ENCODE measurements at places on chromosomes 3 and 15.

DNA sequence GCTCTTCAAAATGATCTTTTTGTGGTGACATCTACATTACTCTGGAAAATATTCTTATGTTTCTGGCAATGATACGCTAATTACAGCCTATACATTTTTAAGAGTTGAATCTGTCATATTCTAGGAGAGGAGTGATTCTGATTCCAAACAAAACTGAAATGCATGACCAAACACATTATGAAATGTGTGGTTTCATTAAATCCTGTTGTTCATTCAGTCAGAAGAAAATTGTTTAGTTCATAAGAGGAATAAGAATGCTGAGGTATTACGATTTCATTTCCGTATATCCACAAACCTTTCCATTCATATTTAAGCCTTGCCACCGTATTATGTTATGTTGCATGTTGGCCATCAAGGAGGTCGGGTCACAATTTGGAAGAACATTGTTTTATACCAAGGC, 345.1 kb downstream of the FEZF2 start:
- DNase-seq = no peak

- no peak for DNase-seq
Observed at GRCh38 chr3:64048631-64049061, 25.4 kb upstream of the PSMD6 start.

DNA sequence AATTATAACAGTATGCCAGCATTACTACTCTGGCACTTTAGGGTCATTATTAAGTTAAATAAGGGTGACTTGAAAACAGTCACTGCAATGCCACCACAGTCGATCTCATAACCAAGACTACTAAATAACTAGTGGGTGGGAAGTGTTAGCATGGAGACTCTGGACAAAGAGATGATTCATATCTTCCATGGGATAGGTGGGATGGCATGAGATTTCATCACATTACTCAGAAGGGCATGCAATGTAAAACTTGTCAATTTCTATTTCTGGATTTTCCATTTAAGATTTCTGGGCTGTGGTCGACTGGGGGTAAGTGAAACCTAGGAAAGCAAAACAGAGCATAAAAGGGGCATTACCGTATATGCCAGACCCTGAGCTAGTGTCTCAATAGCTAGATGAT, 538.9 kb upstream of the GRM7 start:
- no peak for DNase-seq

DNA sequence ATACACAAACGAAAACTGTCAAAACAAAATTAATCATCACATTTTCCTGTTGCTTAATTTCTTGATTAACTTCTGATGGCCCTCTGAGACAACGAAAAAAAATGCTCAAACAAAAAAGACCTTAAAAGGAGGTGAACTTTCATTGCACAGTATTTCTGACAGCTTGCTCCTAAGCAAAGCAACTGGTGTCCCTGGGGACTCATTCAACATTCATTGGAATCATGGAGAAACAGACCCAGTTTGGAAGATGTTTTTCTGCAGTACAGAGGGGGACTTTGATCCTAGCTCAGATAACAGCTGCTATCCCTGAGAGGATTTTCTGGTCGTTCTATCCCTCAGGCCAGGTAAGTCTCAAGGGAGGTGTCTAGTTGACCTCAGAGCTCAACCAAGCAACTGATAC, 378.7 kb upstream of the ATP11B start:
- no peak for DNase-seq

- no peak for DNase-seq
Observed at GRCh38 chr15:56608140-56608778, 125.0 kb downstream of the ZNF280D start.

Measured in posterior cingulate gyrus (tissue), 11 donors.